GM23248 (cell line): ENCODE measurements at places on chromosomes 2 and 18. TPM values are rescaled to one million over a fixed set of nuclear protein-coding genes. Genes with fewer than 3 reads are reported as not detected.

DNA sequence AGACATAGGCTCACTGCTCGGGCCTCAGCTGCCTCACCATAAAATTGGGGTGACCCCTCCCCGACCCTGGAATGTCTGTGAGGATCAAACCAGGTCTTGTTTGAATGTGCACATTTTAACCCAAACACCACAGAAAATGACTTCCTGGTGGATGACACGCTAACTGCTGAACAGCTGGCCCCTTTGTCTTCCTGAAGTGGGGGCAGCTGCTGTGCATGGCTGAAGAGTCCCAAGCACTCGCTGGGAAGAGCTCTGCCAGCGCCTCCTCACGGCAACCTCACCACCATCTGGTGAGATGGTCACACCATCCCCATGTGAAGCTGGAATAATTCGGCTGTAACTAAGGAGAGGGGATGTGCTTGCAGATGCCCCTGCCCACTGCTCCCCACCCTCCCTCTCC, 34.0 kb downstream of the AQP12A start:
- DNase-seq = no peak

DNA sequence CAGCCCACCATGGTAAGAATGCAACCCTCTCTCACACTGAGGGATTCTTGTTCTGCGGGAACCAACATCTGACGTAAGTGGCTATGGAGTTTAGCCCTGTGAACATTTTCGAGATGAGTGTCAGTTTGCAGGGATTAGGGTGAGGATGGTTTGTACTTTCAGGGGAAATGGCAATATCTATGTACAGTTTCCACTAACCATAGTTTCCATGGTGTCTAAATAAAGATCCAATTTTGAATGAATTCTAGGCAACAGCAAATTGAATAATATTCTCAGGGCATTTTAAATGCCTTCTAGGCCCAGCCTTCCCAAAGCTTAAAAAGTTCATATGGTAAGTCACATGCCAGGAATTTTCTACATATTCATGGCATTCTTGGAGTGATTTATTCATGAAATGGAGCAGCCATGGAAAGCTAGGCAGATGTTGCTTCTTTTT, 105.4 kb upstream of the MMADHC start:
- peak; percentile 17 for DNase-seq

GRCh38 chr2:28587526-28588291, 91.8 kb downstream of the PLB1 start:
- DNase-seq = no peak

DNA sequence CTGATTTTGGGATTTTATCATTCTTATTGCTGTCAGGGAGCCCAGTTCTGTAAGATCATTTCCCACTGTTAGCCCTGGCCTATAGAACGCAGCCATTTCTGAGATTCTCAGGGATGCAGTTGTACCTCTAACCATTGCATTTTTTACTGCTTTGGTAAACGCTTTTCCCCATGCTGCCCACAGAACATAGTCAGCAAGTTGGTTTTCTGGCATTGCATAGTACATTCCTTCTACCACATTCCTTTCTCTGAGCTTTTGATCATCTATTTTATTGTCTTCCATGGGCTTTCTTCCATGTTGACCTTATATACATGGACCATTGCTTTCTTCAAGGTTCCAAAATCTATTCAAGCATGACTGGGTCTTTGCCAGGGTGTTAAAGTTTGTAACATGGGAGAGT, 86.8 kb upstream of the ST6GAL2 start:
- DNase-seq = peak; percentile 56

DNA sequence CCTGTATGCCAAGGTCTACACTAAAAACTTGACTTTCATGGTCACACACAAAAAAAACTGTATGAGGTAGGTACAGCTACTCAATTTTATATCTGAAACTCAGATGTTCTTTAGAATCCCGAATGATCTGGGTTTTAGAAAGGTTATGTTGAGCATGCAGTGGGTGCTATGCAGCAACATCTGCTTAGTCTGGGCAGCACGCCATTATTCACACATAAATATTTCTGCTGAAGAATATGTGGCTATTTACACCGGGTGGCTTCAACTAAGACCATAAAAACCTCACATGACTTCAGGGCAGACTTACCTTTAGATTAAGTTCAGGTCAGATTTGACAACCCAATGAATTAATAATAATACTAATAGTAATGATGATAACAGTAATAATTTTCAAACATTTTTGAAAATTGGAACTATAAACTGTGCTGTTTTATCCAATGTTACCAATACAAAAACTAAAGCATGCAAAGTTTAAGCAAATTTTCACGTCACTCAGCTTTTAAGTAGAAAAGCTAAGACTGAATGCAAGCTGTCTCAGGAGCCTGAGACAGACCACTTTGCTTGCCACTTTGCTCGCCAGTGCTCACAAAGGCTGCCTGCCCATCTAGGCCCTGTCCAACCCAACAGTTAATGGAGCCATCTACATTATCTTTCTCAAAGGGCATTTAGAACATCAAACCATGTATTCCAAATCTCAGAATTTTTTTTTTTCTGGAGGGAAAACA, 292.0 kb downstream of the CNTNAP5 start:
- DNase-seq = no peak

DNA sequence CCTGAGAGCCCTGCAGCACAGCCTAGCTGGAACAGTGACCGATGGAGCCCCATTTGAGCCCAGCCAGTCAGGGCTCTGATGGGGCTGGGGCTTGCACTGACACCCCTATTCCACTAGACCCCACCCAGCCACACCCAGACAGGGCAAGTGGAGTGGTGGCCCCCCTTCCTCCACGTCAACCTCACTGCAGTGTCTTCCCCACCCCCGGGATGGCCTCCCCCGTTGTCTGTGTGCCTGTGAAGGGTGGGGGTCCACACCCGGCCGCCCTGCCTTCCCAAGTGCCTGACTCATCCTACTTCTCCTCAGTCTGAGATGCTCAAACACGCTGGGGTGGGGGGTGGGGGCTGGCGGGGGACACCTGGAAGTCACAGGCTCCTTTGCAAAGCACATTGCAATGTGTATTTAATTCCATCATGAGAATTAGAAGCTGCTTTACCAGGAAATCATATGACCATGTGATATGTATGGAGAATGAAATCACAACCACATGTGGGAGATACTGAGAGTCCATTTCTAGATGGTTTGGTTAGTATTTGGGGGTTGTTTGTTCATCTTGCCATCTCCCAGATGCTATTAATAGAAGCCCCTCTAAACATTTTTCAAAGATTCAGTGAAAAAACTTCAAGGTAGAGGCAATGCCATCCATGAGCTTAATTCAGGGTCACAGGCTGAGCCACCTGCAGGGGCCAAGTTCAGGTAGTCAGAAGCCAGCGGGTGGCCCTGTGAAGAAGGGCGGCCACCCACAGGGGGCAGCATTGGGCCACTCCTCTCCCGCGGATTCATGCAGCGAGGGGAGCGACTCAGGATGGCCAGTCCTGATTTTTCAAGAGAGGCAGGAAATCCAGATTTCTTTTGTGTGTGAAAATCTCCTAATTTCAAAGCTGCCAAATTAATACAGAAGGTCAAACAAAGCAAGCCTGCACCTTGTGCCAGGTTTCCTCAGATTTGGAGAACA, 22.7 kb upstream of the GMPPA start:
- peak; percentile 74 for DNase-seq

GRCh38 chr2:58334414-58334813, 93.3 kb upstream of the FANCL start:
- no peak for DNase-seq

DNA sequence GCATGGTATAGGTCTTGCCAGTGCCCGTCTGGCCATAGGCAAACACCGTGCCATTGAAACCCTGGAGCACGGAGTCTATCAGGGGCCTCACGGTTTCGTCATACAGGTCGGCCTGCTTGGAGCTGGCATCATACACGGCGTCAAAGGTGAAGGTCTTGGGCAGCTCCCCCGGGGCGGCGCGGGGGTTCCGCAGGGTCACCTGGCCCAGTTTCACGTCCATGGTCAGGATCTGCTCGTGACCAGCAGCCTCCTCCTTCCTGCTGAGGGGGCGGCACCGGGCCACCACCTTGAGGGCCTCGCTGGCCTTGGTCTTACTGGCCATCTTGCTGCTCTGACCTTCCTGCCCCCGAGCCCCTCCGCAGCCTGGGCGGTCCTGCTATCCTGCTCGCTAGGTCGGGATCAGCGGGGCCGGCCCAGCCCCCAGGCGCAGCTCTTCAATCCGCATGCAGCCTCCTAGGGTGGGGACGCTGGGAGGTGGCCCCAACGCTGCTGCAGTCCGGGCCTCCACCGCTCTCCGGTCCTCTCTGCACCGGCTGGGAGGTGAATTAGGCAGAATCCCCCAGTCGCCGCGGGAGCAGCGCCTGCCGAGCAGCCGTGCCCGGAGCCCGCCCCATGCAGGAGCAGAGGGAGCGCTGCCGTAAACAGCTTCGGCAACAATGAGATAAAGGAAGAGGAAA, 563 bp downstream of the KIF3C start:
- peak; percentile 59 for DNase-seq

DNA sequence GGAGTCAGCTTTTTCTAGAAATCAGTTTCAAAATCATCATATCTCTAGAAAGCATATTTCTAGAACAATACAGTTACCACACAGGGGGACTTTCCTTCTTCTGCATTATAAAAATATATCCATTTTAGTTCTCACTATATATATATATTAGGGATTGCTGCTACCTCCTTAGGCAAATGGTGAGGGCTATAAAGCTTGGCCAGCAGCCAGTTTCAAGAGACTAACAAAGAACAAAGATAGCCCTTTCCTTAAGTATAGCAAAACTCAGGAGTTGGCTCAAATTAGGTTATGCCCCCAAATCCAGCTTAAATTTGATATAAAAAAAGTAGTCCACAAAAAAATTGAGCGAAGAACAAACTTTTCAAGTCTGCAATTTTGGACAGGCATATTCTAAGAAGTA, 70.0 kb downstream of the EIF2AK3 start:
- no peak for DNase-seq

DNA sequence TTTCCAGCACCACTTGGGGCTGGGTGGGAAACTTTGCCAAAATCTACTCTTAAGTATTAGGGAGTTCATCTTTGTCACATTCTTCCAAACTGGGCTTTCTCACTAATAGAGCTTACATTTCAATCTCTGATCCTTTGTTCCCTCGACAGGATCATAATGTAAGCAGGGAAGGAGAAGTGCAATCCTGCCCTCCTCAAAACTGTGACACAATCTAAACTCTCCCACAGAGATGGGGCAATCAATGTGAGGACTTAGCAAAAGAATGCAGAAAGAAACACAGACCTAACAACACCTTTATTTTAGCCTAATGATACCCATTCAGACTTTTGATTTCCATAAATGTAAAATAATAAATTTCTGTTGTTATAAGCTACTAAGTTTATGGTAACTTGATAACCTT, 40.8 kb downstream of the DSEL start:
- DNase-seq = peak; percentile 36

DNA sequence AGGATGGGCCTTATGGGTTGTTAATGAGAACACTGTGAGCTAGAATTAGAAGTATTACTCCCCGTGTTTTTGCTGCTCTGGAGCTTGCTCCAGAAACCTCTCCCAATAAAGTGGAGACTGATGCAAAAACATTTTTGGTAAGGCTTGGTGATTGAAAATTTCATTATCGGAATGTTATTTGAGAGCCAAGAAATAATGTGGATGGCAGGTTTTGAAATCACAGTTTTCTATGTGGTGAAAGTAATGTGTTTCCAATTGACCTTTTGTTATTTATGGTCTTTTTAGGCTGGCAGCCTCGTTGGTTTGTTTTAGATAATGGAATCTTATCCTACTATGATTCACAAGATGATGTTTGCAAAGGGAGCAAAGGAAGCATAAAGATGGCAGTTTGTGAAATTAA, 5.1 kb downstream of the PLEKHA3 start:
- DNase-seq = peak; percentile 3

DNA sequence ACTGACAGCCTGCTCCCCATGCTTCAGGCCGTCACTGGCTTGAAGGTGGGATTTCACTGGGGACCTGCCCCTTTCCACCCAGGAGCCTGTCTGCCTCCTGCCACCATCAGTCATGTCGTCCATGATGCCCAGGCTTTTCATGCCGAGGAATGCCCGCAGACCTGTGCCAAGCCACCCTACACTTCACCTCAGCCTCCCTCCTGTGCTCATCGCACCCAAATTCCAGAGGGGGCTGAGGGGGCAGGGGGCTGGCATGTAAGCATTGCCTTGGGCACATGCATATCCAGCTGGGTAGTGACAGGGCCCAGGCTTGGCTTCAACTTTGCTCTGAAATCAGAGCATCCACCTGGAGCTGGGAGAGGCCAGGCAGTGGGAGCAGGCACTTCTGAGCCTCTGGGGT, 20.9 kb upstream of the RPRM start:
- DNase-seq = no peak

- DNase-seq = no peak
Measured at GRCh38 chr2:100721693-100722092, 98.2 kb upstream of the NPAS2 start.

DNA sequence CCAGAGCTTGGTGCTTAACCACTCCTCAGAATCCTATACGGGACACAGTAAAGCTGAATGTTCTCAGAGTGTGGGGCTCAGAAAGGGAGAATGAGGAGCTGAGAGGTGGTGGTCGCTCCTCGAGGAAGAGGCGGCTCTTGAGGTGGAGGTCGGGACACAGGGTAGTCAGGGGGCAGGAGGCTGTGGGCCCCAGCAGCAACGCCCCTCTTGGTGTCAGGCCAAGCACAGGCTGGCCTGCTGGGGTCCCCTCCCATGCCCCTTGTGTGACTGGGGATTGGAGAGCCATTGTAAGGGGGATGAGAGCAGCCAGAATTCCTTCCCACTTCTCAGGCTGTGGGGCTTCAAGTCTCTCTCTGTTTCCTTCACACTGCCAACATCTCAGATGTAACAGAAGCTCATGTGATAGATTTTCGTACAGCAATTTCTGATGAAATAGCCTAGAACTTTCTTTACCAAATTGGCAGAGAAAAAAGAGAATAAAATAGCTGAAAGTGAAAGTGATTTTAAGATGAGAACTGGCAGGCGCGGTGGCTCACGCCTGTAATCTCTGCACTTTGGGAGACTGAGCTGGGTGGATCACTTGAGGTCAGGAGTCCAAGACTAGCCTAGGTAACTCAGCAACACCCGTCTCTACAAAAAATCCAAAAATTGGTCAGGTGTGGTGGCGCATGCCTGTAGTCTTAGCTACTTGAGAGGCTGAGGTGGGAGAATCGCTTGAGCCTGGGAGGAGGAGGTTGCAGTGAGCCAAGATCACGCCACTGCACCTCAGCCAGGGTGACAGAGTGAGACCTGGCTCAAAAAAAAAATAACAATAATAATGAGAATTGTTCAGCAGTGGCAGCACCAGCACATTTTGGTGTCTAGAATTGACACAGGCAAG, 61.1 kb upstream of the RPL31 start:
- DNase-seq = no peak

- no peak for DNase-seq
Measured at GRCh38 chr2:30722936-30723725, 84.1 kb downstream of the CAPN13 start.

GRCh38 chr2:128457716-128458115, 139.0 kb upstream of the HS6ST1 start:
- no peak for DNase-seq

- no peak for DNase-seq
Measured at GRCh38 chr2:5319493-5319892, 372.7 kb upstream of the SOX11 start.

- DNase-seq = no peak
Measured at GRCh38 chr2:225788571-225789094, 389.1 kb downstream of the NYAP2 start.

- no peak for DNase-seq
Measured at GRCh38 chr18:59218018-59218417, 1.9 kb upstream of the GRP start.

- peak; percentile 98 for DNase-seq
Measured at GRCh38 chr2:235050980-235051351, 99.1 kb downstream of the SH3BP4 start.

B3GNT7 gene
- total RNA-seq = under 0.01 TPM in 1 of 2 replicates, not detected in the other

GAREM2 gene
- 1.8 and 2.5 TPM in 2 replicates for total RNA-seq

ABCG8 gene
- total RNA-seq = not detected in 2 replicates

GKN2 gene
- not detected in 2 replicates for total RNA-seq

ERCC3 gene
- 38.8 and 42.9 TPM in 2 replicates for total RNA-seq
